Cardiac fibroblast (primary cell): ENCODE measurements at places on chromosomes 1 and 21.
A peak's percentile ranks its signal among the peaks of the same experiment; 100 is the strongest.

- DNase-seq: no peak
Measured at GRCh38 chr1:60835649-60836048, 246.7 kb upstream of the NFIA start.

DNA sequence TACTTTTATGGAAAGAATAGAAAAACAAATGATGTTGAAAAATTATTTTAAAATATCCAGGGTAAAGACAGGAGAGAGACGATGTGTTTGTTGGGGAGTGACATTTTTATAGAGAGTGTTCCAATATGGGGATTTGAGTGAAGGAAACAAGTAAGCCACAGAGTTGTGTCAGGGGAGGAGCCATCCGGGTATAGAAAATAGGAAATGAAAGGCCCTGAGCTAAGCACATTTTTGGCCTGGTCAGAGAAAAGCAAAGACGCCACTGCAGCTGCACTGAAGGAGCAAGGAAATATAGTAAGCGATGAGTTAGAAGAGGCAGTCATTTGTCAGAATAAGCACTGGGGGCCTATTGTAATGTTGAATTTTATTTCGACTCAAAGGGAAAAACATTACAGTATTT is 107.3 kb upstream of the ADGRL4 start:
- DNase-seq: peak; percentile 18

GRCh38 chr1:16717336-16718098 is 22.8 kb upstream of the RNU1-4 start:
- DNase-seq: no peak

- DNase-seq: no peak
Measured at GRCh38 chr1:7873801-7874795, 21.2 kb upstream of the UTS2 start.

DNA sequence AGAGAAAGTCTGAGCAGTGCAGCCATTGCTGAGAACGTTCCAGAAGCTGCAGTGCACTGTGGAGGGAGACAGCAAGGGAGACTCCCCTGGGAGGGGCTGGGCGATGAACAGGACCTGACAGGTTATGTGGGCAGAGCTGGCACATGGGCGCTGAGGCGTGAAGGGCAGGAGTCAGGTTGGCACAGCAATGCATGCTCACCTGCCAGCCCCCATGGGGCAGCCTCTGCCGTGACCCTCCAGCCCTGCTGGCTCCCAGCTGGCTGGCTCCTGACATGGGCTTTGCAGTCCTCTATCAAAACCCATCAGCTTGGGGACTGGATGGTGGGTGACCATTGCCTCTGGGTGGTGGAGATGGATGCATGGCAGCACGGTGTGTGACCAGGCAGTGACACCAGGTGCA is 300.3 kb downstream of the CAMTA1 start:
- no peak for DNase-seq

DNA sequence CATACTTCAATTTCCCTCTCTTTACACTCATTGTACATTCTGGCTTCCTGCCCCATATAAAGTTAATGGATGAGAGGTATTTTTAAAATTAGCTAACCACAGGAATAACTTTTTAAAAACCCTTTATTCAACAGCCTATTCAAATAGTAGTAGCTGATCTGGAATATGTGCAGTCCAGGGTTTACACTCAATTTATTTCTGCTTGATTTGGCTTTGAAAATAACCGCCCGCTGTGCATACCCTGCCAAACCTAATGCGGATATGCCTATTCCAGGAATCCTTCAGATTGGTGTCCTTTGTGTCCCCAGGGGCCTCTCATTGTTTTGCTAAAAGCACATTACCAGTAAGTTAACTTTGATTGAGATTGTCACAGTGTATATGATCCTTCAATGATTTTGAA is 1686.2 kb downstream of the PLA2G4A start:
- DNase-seq: no peak

DNA sequence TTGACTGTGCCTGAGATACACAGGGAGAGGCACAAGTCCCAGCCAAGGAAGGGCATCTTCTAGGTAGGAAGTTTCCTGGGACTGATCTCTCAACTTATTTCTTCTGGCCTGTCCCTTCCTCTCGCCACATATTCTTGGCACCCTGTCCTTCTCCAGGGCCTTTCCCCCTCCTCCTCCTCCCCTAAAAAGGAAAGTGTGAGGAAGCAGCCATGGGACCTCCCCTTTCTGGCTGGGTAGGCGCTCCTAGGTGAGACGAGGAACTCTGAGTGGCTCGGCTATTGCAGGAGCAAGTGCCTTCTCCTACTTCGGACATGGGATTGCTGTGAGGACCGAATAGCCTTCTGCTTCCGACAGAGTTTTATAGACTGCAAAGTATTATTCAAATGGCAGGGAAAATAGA is 15.5 kb upstream of the MTARC2 start:
- no peak for DNase-seq

- DNase-seq: peak; percentile 95
Measured at GRCh38 chr1:168920456-168921094, 185.9 kb upstream of the ATP1B1 start.

- DNase-seq: no peak
Measured at GRCh38 chr1:244089561-244089960, 38.5 kb downstream of the ZBTB18 start.

DNA sequence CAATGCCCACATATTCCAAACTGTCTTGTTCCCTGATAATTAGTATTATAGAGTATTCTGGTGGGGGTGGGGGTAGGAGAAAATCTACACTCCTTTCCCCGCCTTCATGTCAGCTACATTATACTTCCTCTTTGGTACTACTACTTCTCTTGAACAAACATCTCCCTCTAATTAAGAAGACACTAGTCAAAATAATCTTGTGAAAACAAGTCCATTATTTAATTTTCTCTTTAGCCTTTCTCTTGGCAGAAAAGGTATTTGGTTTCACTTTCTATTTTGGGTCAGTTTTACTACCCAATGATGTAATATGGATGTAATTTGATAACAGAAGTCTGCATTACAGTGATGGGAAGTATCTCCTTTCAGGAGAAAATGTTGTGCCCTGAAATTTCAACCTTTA is 22.5 kb downstream of the NTMT2 start:
- DNase-seq: peak; percentile 52

DNA sequence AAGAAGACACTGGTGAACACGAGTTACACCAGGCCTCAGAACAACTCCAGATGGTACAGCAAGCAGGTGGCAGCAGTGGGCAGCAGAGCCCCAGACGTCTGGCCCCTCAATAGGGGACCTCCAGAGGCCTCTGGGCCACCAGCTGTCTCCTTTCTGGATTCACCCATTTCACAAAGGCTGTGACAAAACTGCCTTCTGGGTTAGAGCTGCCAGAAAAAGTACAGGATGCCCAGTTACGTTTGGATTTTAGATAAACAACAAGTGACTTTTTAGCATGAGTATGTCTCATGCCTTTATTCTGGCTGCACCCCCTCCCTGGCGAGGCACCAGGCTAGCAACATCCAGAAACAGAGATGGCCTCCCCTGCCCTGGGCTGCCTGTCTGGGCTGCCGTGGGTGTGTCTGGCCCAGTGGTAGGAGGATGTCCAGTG is 30.1 kb downstream of the ITPKB start:
- no peak for DNase-seq

GRCh38 chr1:108728327-108728923 is 15.7 kb downstream of the FNDC7 start:
- DNase-seq: no peak

DNA sequence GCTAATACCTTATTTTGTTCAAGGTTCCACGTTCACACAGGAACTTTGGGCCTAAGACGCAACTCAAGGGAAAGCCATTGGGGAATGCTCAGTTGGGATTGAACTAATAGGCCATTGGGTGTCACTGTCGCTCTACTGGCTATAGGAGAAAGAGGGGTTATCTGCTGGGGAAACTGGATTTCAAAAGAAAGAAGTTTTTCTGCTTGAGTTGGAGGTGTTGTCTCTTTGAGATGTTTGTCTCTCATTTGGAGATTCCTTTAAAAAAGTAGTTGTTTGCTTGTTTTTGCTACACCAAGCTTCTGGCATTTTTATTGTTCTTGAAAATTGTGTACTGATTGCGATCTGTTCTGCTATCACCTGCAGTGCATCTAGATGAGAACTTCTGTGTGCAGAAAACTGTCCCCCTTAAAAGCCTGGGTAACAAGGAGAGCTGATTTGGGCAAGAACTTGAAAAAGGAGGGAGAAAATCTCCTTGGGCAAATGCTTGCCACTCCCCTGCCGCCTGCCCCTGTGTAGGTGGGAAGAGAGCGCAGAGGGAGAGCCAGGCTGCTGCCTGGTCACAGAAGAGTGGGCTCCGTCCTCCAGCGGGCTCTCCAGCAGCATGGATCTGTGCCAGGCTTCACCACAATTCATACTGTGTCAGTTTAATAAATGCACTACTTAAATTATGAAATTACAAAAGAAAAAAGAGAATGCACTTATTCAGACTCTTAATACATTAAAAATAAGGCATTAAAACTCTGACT is 39.9 kb downstream of the PEX14 start:
- DNase-seq: peak; percentile 49

DNA sequence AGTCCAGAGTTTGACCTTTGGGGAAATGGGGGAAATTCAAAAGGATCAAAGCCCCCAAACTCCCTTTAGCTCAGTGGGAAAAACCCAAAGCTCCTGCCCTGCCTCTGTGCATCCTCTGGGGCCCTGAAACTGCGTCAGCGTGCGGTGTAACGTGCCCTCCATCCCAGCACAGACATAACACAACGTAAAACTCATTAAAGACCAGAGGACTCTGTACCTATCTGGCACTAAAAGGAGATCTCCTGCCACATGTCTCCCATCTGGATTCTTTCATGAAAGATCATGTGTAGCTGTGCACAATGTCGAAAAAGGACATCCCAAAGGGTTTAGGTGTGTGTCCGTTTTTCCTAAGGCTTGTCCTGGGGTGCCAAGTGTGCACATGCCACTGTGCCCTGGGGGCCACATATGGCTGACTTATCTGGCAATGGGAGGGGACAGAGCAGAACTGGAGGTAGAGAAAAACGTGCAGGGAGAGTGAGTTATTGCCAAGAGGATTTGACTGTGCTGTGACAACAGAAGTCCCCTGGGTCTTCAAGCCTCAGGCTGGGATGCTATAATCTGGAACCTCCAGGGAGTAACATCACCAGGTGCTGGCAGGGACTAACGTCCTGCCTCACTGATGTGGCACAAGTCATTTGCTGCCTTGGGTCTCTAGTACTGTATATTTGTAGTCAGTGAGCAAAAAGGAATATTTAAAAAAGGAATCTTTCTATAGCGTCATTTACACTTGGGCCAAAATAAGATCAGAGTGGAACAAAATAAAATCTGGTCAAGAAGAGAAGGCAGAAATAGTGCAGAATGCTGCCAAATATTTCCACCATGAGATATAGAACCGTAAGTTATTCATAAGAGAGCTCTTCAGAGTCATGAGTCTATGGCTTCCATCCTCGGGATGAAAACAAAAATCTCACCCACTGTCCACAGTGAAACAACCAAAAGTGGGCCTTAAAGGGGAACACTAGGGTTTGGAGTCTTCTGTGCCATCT is 52.3 kb downstream of the ITPKB start:
- no peak for DNase-seq

DNA sequence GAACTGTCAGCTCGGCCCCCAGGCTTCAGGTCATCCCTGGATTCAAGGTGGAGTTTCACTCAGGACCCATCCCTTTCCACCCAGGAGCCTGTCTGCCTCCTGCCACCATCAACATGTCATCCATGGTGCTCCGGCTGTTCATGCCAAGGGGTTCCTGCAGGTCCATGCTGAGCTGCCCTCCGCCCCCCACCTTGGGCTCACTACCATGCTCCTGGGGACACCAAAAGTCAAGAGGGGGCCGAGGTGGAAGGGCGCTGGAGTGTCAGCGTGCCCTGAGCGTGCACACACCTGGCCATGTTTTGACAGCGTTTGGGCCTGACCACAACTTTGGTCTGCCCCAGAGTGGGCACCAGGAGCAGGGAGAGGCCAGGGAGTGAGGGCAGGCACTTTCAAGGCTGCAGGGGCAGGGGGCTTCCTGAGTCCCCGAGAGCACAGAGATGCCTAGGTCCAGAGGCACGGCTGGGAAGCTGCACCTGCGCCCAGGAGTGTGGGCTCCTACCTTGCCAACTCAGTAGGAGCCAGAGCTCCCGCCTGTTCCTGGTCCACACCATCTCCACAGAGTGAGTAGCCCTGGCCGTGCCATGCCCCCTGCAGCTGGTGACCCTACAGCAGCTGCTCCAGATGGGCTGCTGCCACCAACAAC is 639.6 kb upstream of the ZP4 start:
- DNase-seq: no peak

DNA sequence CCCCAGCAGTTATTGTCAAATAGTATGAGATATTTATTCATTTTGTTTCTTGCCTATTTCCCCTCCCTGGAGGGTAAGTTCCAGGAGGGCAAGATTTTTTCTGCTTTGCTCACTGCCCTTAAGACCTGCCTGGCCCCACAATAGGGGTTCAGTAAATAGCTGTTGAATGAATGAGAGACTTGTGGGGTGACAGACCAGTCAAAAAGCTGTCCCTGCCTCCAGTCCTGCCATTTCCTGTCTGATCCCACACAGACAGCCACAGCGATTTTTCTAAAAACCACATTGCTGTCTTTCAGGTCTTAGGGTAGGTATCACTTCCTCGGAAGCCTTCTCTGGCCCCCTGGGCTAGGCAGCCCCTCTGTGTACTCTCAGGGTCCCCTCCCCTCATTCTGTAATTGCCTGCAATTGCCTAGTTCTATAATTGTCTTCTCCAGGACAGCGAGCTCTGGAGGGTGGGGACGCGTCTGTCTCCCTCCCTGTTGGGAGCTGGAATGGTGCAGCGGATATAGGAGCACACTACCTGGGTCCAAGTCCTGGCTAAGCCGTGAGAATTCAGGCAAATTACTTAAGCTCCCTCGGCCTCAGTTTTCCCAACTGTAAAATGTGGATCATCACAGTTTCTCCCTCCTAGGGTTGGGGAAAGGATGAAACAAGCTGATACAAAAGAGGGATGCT is 1.8 kb upstream of the EXTL1 start:
- peak; percentile 68 for DNase-seq

- DNase-seq: no peak
Measured at GRCh38 chr21:30984889-30985288, 53.4 kb downstream of the KRTAP19-8 start.

DNA sequence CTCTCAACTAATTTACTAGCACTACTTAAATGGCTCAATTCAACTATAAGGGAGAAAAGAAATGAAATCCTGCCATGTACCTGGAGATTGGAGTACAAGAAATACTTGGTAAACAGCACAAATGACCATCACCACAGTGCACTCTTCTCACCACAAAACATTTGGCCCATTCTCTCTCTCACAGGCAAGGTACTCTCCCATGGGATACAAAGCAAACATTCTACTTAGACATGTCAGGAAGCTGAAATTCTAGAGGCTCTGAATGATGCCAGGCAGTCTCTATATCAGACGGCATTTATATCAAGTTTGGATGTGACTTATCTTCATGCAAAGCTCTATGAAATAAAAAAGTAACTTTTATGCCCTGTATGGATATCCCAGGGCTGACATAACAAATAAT is 72.5 kb downstream of the DPT start:
- DNase-seq: no peak

DNA sequence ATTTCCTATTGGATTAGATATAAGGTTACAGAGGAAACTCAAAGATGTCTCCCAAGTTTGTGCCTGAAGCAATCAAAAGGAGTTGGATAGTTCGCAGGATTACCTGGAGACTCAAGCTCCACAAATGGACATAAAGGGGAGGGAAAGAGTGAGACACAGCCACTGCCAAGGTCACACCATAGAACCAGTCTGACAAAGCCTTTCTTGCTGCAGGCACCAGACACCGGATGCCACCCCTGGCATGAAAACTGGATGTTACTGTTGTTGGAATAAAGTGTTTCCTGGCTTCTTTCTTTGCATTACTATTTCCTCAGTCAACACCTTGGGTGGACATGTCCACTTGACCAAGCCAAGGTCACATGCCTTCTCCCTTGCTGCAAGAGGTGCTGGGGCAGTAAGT is 70.6 kb downstream of the SNRPE start:
- no peak for DNase-seq

GRCh38 chr1:215889871-215890270 is 322.8 kb downstream of the KCTD3 start:
- no peak for DNase-seq

- DNase-seq: no peak
Measured at GRCh38 chr1:202199040-202199889, 5.7 kb downstream of the LGR6 start.
